ENCODE measurements at places on chromosomes 13 and 19.

- DNase-seq: no peak
Measured at GRCh38 chr13:32147976-32148375, 116.4 kb downstream of the FRY start.

DNA sequence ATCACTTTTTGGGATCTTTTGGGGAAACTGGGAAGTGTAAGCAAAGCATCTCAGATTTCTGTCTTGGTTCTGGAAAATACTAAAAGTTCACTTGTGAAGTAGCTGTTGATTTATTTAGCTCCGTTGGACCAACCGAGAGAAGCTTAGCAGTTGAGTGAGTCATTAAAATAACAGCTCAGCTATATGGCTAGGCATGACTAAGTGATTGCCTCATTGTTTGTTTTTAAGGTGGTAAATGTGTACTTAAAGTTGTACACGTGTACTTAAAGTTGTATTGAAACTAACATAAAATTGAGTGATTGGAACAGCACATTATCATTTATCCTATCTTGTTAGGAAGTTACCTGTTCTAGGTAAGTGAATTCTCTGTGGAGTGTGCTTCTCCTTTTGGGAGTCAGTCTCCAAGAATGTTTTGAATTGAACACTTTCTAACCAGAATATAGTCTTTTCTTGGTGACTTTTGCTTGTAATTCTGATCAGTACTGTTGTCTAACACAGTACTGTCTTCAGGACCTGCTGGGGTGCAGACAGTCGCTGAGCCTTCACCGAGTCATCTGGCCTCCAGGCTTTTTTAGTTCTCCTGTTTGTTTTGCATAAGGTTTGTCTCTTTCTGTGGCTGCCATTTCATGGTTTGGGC, 2.9 kb upstream of the DCUN1D2 start:
- DNase-seq: no peak

GRCh38 chr13:74868049-74868448, 613.9 kb downstream of the TBC1D4 start:
- DNase-seq: no peak

DNA sequence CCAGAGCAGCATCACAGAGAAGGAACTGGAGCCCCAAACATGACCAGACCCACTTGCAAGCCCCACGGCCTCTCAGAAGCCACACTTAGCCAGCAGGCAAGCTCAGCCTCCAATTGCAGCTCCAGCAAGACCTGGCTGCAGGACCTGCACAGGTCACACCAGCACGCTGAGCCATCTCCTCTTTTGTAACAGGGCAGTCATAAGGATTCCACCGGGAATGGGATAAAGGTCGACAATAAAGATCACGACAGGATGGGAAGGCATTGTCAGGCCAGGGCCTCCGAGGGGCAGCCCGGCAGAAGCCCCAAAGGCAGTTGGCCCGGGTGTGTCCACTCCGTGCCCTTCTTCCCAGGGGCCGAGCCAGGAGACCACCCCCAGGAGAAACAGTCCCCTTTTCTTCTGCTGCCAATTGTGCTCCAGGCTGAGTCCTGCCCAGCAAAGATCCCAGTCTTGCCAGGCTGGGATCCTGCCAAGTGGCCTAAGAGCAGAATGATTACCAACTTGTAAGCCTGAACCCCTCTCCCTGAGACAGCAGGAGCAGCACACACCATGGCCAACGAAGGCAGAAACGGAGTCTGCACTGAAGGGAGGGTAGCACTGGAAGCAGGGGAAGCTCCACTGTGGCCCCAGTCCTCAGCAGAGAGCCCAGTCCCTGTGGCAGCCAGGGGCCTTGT, 12.5 kb downstream of the PEPD start:
- DNase-seq: no peak
